EL (cell line): ENCODE measurements at places on chromosomes 7 and 10.
A peak's percentile ranks its signal among the peaks of the same experiment; 100 is the strongest.

DNA sequence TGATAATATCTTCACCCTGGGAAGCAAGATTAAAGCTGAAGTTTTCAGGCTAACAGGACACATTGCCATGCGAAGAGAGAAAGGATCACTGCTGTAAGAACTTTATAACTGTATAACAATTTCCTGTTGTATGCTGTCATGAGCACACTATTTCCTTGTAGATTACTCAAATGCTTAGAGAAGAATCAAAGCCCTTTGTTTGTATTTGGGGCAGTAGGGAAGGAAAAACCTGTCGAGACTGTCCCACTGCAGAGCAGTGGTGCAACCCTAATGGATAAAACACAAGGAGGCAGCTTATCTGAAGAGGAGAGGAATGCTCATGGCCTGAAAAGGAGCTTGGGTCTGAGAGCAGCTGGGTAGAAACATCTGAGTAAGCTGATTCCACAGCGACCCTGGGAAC, 327.7 kb upstream of the NPSR1 start:
- DNase-seq: no peak

GRCh38 chr10:76563286-76563685, 1074.3 kb downstream of the KCNMA1 start:
- DNase-seq: no peak

GRCh38 chr10:132593389-132593788, 55.8 kb downstream of the INPP5A start:
- DNase-seq: no peak

DNA sequence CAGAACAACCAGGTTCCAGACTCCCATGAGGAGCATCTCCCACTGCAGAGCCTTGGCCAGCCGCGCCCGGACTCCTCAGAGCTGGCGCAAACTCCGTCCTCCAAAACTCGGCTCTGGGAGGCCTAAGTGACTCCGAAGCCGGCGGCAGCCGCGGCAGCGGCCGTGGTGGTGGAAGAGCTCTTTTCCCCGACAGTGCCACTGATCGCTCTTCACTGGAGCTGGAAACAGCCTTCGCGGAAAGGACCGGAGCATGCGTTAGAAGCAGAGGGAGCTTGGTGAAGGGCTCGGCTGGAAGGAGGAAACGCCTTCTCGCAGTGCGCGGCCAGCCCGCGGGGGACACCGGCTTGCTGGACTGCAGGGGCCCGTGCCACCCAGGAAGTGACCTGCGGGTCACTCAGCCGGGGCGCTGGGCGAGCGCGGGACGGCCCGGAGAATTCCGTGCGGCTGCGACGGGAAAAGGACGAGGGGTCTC, 5.0 kb upstream of the HOXA13 start:
- peak; percentile 29 for DNase-seq

DNA sequence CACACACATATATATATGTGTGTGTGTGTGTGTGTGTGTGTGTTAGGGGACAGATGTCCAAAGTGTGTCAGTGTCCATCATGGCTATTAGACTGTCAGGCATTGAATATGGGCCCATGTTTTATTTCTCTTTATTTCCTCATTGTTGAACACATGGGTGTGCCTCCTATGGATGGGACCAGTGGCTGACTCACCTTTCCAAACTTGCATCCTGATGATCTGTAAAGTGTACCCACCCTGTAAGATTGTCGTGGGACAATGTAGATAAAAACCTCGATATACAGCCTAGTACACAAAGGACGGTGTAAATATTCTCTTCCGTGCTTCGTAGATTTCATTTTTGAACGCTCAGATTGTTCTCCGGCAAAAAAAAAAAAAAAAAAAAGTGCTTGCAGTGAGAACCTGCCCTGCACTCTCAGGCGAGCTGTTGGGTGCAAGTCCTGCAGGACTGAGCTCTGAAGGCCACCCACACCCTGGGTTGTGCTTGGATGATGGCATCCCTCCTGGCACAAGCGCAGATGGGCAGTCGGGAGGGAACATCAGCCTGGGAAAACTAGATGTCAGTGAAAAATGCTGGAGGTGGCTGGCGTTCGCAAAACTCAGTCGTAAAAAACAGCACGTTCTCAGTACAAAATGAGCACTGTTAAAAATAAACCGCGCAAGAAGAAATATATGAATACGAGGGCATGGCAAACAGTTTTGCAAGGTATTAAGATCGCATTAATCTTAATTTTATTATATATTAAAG, 166.9 kb downstream of the CUX1 start:
- DNase-seq: no peak

DNA sequence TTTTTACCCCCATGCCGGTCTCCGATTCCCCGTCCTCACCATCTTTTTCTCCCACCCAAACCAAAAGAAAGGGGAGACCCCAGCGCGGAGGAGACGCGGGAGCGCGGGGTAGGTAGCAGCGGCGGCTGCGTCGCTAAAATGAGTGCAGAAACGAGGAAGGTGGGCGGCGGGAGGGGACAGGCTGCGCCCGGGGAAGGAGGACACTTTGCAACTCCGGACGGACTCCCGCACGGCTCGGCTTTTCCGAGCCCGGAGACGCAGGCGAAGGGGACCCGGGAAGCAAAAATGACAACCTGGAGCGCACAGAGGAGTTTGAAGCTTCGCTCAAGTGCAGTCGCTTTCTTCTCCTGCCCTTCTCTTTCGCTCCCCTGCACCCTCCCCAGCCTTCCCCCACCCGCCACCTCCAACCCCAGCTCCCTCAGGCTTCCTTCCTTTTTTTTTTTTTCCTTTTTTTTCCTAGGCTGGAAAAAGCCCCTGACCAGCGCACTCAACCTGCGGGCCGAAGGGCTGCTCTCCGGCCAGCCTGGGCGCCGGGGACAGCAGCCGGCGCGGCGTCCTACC, 453 bp downstream of the SFMBT2 start:
- no peak for DNase-seq

- no peak for DNase-seq
Measured at GRCh38 chr7:95157381-95157780, 167.0 kb downstream of the PON1 start.

DNA sequence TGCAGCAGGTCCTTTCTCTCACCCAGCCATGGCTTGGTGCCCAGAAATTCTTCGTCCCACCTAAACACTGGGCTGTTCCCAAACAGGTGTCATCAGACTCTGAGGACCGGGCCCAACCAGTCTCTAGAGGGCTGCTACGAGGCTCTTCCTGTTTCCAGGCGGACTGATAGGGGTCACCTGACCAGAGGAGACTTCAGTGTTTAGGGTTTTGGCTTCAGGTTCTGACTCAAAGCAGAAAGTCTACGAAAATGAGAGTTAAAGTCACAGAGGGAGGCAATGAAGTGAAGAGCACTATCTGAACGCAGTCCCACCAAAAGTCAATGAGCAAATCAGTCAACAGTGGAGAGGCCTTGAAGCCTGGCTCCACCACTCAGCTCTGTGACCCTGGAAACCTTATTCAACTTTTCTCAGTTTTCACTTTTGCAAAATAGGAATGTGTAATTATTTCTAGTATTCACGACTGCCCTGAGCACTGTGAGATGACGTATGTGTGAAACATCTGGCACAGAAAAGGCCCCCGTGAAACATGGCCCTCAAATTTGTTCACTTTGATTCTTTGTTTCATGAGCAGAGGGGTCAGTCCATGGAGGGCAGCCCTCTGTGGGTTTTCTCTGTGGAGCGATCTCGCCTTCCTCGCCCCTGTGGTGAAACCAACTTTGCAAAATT, 189.9 kb upstream of the PDE1C start:
- no peak for DNase-seq

DNA sequence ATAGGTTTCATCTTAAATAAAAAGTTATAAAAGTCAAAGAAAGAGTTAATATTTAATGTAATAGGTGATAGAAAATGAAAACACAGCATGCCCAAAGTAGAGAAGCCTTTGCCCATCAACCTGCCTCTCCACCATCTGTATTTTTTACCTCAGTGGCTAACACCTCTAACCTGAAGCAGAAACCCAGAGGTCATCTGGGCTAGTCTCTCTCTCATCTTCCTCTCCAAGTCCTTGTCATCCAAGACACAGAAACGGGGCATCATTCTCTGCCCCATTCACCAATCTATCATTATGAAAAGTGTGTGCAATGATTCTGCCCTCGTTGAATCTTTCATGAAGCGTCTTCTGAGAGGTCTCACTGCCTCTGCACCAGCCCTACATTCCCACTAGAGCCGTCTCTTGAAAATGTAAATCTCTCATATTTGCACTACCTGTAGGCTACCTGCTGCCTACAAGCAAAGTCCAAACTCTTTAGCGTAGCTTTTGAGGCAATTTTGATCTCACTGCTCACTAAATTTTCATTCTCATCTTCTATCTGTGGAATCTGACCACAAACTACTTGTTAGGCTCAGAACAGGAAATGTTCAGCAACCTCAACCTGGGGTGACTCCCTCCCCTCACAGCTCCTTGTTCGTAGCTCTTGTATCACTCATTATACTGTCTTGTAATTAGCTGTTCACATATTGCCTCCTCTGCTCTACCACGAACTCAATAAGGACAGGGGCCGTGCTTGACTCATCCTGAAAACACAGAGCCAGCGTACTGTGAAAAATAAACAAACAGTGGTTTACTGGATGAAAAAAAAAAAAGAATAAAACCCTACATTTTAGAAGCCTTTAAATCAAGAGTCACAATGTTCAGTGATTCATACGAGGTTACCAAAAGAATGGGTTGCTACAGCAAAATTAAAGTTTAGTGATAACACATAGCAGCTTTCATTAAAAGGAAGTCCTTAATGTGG, 83.1 kb downstream of the CTNNA3 start:
- peak; percentile 80 for DNase-seq

DNA sequence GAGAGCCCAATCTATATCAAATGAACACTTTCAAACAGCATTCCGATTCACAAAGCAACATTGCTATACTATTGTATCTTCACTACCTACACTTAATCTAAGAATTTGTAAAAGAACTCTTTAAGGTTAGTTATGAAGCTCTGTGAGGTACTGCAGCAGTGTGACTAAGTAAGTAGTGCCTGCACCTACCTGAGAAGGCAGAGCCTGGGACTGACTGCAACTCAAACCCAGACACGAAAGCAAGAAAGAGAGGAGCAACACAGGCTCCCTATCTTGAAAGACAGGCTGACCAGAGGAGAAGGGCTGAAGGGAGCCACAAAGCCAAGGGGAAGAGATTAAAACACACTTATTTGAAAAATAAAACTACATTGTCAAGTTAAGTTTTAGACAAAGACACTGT, 160.1 kb downstream of the GLI3 start:
- no peak for DNase-seq

DNA sequence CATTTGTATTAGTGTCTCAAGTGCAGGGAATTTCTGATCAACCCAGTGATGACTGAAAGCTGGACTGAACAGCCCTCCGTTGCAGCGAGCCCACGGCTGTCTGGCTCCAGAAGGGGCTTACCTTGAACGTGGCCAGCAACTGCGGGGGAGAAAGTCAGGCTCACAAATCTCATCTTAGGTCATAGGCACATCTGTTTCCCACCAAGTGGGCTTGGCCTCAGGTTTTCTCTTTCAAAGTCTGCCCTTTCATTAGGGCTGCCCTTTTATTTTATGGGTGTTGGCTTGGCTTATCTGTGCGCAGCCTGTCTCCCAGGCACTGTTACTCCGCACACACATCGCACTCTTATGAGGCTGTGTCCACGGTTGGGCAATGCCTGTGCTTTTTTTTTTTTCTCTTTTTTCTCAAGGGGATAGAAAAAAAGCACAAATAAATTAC, 178.0 kb downstream of the JCAD start:
- DNase-seq: no peak

- no peak for DNase-seq
Measured at GRCh38 chr10:36783400-36783799, 342.0 kb upstream of the ANKRD30A start.

DNA sequence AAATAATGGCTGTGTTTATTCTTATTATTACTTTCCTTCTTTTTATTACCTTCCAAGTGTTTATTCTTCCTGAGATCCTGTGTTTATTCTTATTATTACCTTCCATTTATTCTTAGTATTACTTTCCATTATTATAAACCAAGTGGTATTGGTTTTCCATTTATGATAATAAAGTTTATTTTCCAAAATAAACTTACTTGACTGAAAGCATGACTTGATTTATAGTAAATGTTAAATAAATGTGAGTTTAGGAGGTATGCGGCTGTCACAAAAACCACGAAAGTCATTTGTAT, 20.2 kb downstream of the WIPF3 start:
- DNase-seq: no peak

DNA sequence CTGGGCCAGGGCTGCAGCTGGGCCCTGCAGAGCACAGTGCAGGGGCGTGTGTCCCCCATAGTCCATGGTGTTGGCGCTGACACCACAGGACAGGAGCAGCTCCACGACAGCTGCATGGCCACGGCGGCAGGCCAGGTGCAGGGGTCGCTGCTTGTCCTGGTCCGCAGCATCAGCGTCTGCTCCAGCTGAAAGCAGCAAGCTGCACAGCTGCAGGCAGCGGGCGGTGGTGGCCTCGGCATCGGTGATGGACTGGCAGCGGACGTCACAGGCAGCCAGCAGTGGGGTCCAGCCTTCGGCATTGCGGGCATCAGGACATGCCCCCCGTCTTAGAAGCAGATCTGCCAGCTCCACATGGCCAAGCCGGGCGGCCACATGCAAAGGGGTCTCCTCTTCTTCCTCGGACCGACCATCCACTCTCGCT, 6.0 kb downstream of the ASB10 start:
- no peak for DNase-seq

GRCh38 chr10:114346176-114347031, 57.9 kb downstream of the AFAP1L2 start:
- DNase-seq: no peak

GRCh38 chr7:136326045-136326609, 349.0 kb upstream of the MTPN start:
- DNase-seq: no peak

DNA sequence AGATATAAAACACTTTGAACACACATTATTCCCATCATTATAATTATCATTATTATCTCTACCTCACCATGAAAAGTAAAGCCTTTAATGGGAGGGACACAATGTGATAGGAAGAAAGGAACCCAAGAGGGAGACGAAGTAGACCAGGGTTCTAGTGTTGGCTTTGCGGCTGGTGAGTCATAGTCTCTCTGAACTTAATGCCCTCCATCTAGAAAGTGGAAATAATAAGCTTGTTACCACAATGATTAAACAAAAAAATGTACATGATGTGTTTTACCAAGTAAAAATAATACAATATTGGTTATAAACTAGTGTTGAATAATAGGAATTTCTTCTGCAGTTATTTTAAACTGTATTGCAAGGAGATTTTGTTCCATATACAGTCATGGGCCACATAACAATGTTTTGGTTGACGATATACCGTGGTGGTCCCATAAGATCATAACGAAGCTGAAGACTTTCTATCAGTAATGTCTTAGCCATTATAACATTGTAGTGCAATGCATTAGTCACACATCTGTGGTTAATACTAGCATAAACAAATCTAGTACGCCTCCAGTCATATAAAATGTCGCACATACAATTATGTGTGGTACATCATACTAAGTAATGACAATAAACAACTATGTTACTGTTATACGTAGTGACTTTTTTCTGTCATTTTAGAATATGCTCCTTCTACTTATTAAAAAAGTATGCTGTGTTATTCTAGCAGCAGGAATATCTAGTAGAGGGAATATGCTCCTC, 450.6 kb upstream of the SORCS1 start:
- peak; percentile 60 for DNase-seq
